Inflammatory macrophage (primary cell): ENCODE measurements at places on chromosomes 6 and 20.

GRCh38 chr6:47355496-47355895 lies 45.8 kb upstream of the TNFRSF21 start:
- DNase-seq = no peak

- no peak for DNase-seq
Measured at GRCh38 chr20:40540166-40540565, 148.9 kb downstream of the MAFB start.

GRCh38 chr6:161503570-161503969 lies 229.7 kb upstream of the AGPAT4 start:
- no peak for DNase-seq

- DNase-seq = peak; percentile 93
Measured at GRCh38 chr20:50186151-50186885, 4.3 kb upstream of the CEBPB start.

GRCh38 chr20:24543741-24544140 lies 74.3 kb downstream of the SYNDIG1 start:
- DNase-seq = no peak

DNA sequence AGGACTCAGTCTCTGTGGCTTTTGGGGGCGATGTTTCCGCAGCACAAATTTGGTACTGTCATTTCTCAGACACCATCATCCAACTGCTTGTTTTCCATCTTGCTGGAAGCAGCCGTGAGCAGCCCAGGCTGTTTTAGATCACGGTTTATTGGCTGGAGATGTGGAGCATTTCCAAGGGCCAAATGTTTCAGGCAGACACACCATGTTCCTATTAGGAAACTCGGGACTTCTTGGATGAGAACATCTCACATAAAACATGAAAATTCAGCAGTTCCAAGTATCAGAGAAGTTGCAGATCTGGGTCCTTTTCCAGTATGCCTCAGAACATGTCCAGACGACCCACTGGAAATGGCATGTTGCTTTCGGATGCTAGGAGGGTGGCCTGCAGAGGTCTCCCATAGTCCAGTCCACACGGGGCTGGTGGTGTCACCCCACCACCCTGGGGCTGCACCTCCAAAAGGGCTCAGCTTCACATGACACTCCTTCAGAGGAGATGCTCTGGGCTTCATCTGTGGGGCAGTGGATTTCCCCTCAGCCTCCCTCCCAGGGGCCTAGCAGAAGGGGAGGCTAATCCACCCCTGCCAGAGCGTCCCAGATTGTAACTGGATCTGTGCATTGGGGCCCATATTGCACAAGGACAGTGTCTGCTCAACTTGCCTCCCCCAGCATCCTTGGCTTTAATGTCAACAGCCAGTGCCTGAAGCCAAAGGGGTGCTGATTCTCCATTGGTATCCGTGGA lies 176.3 kb downstream of the SCP2D1 start:
- no peak for DNase-seq

DNA sequence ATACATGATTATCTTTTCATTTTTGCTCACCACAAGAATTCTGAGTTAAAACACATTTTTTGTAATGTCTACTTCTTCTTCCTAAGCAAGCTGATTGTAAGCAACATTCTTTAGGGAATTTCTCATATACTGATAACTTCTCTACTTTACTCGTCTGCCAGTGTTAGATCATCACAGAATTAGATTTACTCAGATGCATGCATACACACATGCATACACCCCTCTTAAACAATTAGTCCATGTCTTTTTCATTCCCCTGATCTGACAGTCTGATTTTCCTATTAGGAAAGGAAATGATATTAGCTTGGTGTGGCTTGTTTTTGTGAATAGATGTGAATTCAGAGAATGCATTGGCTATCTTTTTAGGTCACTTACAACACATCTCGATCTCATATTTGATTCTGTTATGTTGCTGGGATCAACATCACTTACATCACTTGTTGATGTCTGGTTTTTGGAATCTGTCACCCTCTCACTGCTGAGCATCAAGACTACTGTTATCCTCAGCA lies 91.4 kb downstream of the FIG4 start:
- DNase-seq = no peak

DNA sequence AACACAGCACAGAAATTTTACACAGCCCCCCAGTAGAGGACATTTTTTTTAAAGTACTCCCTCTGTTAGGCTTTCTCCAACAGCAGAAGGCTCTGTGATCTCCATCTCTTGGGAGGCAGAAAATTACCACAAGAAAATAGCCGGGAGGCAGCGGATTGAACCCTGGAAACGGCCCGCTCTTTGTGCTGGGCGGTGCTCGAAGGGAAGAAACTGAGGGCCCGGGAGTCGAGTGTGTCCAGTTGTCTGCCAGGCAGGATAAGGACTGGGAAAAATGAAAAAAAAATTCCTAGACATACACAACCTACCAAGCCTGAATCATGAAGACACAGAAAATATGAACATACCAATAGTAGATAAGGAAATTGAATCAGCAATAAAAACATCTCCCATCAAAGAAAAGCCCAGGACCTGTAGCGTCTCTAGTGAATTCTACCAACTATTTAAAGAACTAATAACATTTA lies 31.5 kb downstream of the POM121L2 start:
- no peak for DNase-seq

- no peak for DNase-seq
Measured at GRCh38 chr6:135323202-135323668, 142.1 kb downstream of the MYB start.

DNA sequence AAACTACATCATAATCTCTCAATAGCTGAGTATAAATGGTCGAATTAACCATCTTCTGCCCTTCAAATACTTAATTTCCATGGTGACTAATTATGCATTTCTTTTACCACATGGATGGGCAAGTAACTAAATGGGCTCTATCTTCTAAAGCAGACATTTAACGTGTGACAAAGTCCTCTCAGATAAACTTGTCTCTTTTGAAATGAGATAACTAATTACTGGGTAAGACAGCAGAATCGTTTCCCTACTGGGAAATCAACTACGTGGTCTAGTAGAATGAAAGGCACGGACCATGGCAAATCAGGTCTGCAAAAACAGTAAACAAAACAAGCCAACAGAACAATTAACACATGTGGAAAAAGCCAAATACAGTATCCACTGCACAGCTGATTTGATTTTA lies 137.7 kb downstream of the BACH2 start:
- no peak for DNase-seq

DNA sequence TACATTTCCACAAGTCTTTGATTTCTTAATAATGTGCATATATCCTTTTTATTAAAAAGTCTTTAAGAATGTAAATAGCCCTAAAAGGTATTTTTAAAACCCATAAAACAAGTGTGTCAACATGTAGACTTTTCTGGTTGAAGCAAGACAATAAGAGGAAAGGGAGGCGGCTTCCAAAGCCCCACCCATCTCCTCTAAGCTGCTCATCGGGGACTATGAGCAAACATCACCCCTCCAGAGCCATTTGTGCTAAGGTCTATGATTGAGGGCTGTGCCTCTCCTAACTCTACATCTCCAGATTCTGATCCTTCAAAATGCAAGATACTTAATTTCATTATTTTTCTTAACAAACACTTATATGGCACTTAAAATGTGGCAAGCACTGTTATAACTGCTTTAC lies 2.5 kb upstream of the NAA20 start:
- peak; percentile 56 for DNase-seq

DNA sequence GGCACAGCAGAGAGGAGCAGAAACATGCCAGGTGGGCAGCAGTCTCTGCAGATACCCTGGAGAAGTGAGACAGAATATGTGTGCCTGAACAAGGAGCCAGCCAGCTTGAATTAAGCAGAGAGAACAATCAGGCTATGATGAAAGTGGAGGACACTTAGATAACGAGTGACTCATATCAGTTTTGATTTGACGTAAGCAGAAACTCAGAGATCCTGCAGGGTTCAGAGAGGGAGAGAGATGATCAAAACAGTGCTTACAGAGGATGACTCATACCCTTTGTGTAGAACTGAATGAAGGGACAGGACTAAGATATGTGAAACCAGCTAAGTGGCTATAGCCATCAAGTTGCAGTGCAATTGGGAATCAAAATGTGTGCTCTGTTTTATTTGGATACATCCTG lies 300.7 kb downstream of the TENT5A start:
- no peak for DNase-seq

GRCh38 chr6:37731888-37732287 lies 34.2 kb upstream of the MDGA1 start:
- DNase-seq = peak; percentile 96

- no peak for DNase-seq
Measured at GRCh38 chr6:159935633-159936032, 33.2 kb upstream of the IGF2R start.

- DNase-seq = no peak
Measured at GRCh38 chr6:154632119-154632518, 101.1 kb upstream of the SCAF8 start.

DNA sequence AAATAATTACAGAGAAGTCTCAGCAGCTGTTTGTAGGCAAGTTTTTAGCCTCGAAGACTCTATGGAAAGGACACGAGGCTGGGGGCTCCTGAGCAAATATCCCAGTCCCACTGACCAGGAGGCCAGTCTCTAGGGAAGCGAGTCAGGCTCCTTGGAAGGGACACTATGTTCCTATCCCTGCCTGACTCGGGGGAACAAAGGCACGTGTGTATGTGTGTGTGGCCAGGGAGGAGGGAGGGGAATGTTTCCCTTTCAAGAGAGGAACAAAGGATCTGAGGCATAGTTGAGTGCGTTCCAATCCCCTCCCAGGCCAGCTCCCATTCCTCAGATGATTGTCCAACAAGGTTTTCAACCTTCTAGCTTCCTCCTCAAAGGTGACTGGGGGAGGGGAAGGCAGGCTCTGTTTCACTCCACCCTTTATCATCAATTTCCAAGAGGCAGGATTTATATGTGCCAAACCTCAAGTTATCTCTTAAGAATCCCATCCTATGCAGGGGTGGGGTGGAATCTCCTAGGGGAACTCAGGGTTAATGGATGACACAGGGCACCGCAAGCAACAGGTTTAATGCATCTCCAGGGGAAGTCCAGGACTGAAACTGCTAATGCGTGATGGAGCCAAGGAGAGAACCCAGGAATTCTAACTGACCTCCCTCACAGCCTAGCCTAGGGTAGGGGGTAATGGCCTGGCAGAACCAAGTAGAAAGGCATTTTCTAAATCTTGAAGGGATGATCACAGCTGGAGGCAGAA lies 9.9 kb downstream of the BCL2L1 start:
- no peak for DNase-seq

DNA sequence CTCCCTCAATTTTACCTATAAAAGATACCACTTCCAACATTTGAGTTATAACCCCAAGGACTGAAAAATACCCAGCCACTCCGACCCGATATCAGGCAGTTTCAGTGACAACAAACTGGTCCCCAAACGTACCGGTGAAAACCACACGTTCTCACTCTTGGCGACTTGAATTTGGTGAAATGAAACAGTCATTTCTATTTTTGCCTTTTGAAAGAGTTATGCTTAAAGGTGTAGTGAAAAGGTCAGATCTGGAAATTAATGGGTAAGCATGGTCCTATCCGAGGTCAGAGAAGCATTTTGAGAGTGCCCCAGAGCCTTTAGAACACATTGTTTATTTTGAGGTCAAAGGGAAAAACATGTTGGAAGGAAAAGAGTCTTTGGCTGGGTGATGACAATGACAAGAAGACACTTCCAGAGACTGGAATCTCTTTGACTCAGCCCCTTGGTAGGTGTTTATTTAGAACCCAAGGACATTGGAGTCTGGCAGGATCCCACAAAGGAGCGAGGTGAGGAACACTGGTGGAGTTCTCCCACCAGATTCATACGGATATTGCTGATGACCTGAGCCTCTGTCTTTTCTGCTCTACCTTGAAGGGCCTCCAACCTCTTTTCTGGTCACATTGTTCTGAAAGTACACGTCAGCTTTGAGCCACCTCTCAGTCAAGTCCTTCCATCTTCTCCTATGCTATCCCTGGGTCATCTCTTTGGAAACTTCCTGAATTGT lies 235.0 kb downstream of the GMPR start:
- DNase-seq = no peak

DNA sequence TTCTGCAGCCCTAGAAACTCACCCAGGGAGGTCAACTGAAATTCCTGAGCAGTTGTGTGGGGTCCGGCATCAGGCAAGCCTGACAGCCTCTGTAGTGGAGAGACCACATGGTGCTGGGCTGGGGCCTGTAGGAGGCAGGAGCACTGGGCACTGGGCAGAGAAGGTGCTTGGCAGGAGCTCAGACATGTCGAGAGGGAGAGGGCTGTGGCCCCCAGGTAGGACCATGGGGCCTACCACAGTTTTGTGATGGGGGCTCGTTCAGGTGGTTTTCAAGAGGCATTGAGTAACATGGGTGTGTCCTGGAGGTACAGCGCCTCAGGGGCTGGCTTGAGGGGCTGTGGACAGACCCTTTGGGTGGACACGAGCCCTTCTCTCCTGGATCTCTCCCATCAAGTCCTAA lies 15.9 kb downstream of the SLC22A23 start:
- DNase-seq = no peak

DNA sequence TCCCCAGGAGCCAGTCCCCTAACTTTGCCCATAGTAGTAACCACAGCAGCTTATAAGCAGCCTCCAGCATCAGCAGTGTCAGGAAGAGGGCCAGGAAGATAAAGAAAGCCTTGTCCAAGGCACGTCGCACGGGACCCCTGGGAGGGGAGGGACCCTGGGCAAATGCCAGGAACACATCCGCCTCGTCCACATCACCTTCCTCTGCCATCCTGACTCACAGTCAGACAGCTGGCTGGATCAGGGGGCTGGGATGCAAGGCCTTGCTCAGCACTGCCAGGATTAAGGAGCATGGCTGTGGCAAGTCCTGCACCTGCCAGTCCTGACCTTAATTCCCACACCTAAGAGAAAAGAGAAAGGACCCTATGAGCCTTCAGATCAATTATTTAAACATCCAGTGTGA lies 11.5 kb upstream of the ZBTB22 start:
- DNase-seq = no peak

- no peak for DNase-seq
Measured at GRCh38 chr20:24235296-24236175, 233.9 kb upstream of the SYNDIG1 start.

DNA sequence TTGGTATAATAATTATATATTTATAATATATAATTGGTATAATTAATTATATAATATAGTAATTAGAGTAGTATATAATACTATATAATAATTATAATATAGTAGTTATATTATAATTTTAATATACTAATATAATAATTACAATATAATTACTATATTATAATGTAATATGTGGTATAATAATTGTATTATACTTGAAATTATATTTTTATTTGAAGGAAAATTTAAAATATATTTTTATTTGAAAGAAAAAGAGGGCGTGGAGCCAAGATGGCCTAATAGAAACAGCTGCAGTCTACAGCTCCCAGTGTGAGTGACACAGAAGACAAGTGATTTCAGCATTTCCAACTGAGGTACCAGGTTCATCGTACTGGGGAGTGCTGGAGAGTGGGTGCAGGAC lies 365.9 kb downstream of the MMUT start:
- no peak for DNase-seq
